T-cell (primary cell): ENCODE measurements at places on chromosomes 16 and 17. TPM values are rescaled to one million over a fixed set of nuclear protein-coding genes. Genes with fewer than 3 reads are reported as not detected.

Gene NUFIP2
- 66.4 TPM for total RNA-seq

DNA sequence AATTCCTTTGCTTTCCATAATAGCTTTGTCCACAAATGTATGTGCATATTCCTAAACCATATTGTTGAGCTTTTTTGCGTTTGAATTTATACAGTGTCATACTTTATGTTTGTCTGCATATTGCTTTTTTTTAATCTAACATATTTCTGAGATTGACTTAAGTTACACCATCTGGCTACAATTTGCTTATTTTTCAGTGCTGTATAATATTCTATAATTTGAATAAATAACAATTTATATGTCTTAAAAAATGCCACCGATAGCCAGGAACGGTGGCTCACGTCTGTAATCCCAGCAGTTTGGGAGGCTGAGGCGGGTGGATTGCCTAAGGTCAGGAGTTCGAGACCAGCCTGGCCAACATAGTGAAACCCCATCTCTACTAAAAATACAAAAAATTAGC lies 1.5 kb upstream of the PIMREG start:
- DNase-seq, result no peak

DNA sequence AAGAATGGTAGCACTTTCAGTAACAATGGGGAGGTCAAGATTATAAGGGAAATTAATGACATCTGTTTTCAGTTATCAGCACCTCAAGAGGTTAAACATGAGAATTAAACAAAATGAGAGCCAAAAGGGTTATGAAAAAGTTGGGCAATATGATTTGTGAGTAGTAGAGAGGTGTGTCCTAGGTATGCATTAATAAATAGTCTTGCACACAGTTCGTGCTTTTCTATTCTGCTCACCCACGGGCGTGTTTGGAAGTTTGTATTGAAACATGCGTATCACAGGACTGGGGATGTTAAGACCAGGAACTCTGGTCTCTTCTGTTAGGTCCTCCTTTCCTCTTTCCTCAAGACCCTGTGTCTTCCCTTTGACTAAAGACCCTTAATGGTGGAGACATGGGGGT lies 6.0 kb downstream of the BPTF start:
- no peak for DNase-seq

Gene MAPT
- 1.2 TPM for total RNA-seq

Gene TEKT5
- total RNA-seq, result not detected

DNA sequence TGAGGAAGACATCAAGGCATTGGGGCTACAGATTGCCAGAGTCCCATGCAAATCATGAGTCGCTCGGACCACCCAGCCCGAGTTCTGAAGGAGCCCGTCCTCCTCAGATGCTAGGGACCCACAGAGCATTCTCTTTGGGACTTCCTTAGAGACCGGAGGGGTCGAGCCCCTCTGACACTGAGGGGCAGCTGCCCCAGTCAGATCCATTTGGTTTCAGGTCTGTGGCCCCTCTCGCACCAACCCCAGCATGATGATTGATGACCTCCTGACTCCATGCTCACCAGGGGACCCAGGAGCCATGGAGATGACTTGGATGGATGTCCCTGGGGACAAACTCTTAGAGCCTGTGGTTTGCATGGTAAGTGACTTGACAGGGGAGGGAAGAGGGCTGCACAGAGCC lies 8.0 kb downstream of the PDF start:
- DNase-seq, result no peak

DNA sequence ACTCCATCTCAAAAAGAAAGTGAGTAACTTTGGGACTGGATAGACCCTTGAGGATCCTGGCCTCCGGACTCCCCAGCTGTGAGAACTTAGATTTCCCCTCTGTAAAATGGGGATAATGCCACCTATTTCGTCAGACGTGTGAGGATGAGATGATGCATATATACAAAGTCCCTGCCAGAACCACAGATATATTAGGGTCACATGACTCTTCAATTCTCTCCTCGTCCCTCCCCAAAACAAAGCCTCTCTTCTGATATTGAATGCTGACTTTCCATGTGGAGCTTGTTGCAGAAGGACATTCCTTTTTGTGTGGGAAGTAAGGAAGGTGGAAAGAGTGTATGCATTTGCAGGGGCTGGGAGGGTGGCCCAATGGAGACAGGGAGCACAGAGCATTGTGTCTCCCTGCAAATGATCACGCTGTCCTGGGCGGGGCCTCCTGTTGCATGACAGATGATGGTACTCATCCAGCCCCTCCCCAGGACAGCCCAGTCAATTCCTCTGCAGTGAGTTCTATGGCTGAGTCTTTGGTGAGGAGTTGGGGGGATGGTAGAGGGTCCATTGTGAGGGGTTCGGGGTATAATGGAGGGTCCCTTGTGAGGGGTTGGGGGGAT lies 35.1 kb upstream of the MGAT5B start:
- no peak for DNase-seq

- no peak for DNase-seq
These were observed 55.9 kb downstream of the FOXL1 start for GRCh38 chr16:86634292-86634691.

Gene CCL1
- total RNA-seq, result not detected

Gene CLDN7
- total RNA-seq, result 2.4 TPM
